ENCODE measurements at places on chromosomes 1 and 21. TPM values are rescaled to one million over a fixed set of nuclear protein-coding genes. Genes with fewer than 3 reads are reported as not detected.

Gene S100A1
- polyA plus RNA-seq = not detected

Gene MASP2
- polyA plus RNA-seq = 0.10 TPM

Gene ADAM30
- not detected for polyA plus RNA-seq

Gene RHD
- 0.33 TPM for polyA plus RNA-seq

Gene ATAD3B
- polyA plus RNA-seq = 12.1 TPM

Gene TGFBR3
- polyA plus RNA-seq = 16.2 TPM

Gene RGS1
- not detected for polyA plus RNA-seq
